ENCODE measurements at places on chromosomes 13 and 19.

DNA sequence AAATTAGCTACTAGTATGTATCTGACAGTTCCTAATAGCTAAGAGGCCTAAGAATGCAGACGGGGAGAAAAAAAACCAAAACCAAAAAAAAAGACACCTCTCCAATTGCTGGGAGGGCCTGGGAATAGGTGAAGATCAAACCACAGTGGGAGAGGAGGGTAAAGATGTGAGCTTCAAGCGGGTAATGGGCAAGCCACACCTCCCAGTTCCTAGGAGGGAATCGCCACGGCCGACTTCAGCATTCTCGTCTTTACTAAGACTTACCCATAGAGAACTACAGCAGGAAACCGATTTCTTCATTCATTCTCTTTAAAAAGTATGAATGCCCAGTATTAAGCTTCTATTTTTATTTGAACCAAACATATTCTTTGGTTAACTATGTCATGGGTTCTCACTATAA, 5.6 kb upstream of the EEF1AKMT1 start:
- DNase-seq: no peak

DNA sequence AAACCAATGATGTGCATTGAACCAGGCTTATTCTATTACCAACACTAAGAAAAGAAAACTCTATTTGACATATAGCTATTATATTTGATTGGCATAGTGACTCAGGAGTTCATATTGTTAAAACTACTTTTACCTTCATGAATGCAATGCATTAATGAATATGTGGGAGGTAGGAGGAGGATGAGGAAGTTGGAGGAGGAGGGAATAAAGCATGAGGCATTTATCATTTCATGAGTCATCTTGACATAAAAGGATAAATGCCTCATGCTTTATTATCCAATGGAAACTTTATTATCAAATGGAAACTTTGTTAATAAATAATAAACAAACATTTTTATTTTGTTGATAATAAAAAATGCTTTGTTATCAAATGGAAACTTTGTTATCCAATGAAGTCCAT, 116.5 kb downstream of the SPRY2 start:
- DNase-seq: no peak

DNA sequence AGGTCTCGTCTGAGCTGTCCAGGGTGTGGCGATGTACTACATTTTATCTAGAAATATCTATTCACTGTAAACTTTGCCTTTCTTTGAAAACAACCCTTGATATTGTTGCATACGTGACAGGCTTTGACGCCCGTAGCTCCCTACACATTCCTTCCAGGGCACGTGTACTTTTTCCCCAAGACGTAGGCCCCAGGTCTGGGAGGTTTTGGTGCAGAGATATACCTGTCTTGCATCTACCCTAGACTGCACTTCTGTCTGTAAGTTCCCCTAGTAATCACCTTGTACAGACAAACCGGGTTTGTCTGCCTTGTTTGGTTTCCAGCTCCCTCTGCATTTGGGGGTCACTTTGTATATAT, 69.2 kb downstream of the ERICH6B start:
- no peak for DNase-seq

DNA sequence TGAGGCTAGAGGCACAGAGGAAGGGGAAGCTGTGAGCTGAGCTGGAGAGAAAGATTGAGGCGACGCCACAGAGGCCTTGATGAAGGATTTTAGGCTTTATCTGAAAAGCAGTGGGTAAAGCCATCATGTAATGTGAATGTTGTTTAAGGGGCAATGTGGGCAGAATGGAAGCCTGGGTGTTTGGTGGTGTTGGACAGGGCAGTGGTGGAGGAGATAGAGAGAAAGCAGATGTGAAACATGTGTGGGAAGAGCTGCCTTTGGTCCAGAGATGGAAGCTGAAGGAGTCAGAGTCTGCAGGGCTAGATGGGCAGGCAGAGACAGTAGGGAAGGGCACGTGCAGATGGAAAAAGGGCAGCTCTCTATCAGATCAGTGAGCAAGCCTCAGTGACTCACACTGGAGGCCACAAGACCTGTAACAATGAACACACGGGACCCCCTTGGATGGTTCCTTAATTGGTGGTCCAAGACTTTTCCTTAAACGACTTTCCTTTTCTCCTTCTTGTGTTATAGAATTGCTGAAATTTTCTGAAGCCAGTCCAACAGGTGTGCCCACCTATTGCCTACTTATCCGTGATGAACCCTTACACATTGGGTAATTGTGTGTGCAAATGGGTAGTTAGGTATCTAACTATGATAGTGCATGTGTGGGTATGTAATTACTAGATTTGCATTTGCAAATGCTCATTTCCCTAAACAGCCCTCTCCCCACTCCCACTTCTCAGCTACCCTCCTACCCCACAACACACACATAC, 21.7 kb downstream of the ZNF536 start:
- DNase-seq: no peak

DNA sequence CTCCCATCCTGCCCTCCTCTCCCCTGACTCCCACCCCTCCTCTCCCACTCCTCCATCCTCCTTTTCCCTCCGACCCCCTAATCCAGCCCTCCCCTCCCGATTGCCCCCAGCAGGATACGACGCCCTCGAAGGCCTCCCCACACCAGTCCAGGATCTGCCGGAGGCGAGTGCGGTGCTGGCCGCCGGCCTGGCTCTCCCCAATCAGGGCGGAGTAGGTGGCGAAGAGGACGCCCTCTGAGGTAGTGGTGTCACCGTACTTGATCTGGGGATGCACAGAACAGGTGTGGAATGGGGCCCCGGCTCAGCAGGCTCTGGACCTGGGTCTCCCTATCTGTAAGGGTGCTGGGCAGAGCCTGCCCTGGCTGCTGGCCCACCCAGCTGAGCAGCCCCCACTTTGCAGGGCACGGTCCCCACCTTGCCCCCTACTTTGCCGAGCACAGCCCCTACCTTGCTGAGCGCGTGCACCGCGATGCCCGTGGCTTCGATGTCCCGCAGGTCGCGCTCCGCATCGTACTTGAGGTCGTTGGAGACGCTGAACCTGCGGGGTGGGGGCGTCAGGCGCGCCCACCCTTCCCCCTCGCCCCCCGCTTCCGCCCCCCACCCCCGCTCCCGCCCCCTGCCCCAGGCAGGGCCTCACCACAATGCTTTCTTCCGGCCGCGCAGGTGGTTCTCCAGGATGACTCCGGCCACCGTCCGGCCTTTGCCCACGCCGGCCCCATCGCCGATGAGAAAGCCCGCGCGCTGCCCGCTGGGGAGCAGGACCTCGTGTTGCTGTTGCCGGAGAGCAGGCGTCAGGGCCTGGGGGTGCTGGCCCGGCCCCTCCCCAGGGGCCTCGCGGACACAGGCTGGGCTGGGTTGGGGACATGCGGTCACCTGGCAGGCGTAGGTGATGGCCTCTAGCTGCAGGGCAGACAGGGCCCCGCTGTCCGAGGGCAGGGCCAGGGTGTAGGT, 18.5 kb downstream of the GPX4 start:
- DNase-seq: no peak

All from SK-N-DZ (cell line).